Stomach (tissue), 19 donors: ENCODE measurements at places on chromosomes 1 and 21. TPM values are rescaled to one million over a fixed set of nuclear protein-coding genes. Genes with fewer than 3 reads are reported as not detected.

DNA sequence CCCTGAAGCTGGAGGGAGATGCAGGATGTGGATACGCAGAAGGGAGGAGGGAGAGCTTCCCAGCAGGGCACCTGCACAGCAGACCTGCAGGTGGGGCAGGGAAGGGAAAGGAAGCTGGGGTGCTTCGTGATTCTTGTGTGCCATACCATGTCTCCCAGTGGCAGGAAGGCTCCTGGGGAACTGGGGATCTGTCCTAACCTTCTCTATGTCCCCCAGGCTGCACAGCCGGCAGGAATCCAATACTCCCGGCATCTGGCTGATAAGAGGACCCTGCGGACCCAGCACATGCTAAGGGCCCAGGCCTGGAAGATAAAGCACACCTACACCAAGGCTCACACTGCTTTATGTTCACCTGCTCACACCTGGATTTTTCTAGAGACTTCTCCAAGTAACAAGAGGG lies 79.4 kb downstream of the ITPKB start:
- peaks cover 100% of the 10 kb centered on the region for H3K4me1 ChIP-seq
- no peak overlapping the region for H3K4me3 ChIP-seq
- H3K27me3 ChIP-seq: no peaks in the 10 kb centered on the region

DNA sequence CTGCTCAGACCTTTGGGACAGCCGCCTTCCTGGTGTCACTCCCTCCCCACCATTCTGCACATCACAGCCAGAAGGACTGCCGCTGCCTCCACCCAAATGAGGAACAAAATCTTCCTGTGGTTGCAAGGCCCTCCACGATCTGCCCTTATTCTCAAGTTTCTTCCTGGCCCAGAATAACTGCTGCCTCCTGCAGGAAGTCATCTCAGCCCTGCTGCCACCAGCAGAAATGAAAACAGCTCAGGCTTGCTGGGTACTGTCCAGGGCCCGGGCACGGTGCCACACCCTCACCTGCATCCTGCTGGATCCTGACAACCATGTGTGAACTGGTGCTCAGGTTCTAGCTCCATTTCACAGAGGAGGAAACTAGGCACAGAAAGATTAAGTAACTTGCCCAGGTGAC lies 2.8 kb downstream of the CLDN19 start:
- DNase-seq: no peak
- no peaks in the 10 kb centered on the region for H3K36me3 ChIP-seq
- H3K27me3 ChIP-seq: no peaks in the 10 kb centered on the region
- H3K27ac ChIP-seq: no peak overlapping the region

The OR13G1 gene
- total RNA-seq: not detected

DNA sequence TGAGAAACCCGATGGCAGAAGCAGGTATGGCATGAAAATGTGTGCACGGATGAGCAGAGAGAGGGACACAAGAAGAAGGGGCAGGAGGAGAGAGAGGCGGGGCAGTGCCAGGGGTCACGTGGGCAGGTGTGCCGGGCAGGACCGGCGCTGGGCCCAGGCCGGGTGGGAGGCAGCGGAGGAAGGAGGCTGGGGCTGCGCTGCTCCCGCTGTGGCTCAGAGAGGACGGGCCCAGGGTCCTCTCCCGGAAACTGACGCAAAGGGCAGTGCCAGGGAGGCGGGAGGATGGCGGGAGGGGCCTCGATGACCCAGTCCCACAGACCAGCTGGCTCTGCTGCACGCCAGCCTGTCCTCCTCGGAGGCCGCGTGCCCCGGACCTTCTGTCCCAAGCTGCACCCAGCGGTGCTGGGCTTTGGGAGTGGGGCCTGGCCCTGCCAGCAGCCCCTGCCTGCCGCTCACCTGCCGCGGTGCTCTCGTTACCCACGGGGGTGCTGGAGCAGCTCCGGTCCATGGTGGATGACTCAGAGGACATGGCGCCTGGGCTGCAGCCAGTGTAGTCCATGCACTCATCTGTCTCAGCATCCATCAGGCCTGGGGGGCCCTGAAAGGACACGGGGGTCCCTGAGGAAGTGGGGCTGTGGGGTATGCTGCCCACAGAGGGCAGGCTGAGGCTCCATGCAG lies 153.9 kb downstream of the CASZ1 start:
- H3K4me3 ChIP-seq: no peak overlapping the region
- no peak for DNase-seq
- H3K27ac ChIP-seq: peak overlapping the region; percentile 59
- peaks cover 42% of the 10 kb centered on the region for H3K4me1 ChIP-seq

- H3K4me3 ChIP-seq: no peak overlapping the region
- H3K27ac ChIP-seq: no peak overlapping the region
- peaks cover 75% of the 10 kb centered on the region for H3K36me3 ChIP-seq
These were observed 5.9 kb upstream of the PER3 start for GRCh38 chr1:7778133-7778628.

- H3K4me3 ChIP-seq: no peak overlapping the region
- DNase-seq: no peak
- H3K27me3 ChIP-seq: no peaks in the 10 kb centered on the region
- H3K27ac ChIP-seq: peak overlapping the region; percentile 71
These were observed 26.6 kb downstream of the PROK1 start for GRCh38 chr1:110477445-110477957.

The PAX7 gene
- not detected for total RNA-seq

DNA sequence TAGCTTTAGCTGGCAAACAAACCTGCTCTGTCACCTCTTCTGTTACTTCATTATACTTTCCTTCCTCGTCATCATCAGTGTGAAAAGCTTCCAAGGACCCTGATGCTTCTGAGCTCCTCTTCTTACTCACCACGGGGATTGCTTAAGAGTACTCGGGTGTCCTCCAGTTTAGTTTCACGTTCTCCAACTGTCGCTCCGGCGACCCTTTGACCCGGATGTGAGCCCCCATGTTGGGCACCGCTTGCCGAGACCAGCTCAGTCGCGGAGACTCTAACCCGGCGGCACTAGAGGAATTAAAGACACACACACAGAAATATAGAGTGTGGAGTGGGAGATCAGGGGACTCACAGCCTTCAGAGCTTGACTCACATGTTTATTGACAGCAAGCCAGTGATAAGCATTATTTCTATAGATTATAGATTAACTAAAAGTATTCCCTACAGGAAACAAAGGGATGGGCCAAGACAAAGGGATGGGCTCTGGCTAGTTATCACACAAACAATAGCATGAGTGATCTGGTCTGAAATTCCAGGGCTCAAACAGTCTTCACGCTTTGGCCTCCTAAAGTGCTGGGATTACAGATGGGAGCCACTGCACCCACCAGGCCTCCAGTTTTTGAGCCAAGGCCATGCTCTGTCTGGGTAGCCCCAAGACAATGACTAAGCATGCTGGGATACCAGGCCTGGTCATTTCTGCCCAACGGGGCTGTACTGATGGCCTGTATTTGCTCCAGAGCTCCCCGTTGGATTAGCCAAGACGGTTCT lies 30.1 kb upstream of the ENO1 start:
- H3K4me1 ChIP-seq: peaks cover 10% of the 10 kb centered on the region
- H3K27ac ChIP-seq: no peak overlapping the region
- no peaks in the 10 kb centered on the region for H3K27me3 ChIP-seq
- DNase-seq: no peak
- H3K4me3 ChIP-seq: no peak overlapping the region
- H3K36me3 ChIP-seq: no peaks in the 10 kb centered on the region

GRCh38 chr1:21118167-21118566 lies 58.5 kb downstream of the EIF4G3 start:
- H3K4me3 ChIP-seq: no peak overlapping the region
- H3K27ac ChIP-seq: no peak overlapping the region
- H3K36me3 ChIP-seq: no peaks in the 10 kb centered on the region

DNA sequence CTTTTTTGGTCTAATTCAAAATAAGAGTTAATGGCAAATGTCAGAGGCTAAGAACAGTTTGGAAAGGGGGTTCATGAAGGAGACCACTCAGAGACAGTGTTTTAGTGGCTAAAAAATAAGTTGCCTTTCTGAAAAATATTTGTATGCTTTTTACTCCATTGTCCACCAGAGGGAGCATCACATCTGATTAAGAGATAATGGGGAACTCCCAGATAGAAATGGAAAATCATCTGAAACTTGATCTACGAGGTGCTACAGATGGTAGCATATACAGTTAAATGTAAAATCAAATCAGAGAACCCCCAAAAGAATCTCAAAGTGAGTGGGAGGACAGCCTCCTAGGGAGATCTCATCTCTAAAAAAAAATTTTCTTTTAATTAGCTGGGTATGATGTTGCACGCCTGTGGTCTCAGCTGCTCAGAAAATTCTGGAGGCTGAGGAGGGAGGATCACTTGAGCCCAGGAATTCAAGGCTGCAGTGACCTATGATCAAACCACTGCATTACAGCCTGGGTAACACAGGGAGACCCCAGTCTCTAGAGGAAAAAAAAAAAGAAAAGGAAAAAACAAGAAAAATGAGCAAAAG lies 9.7 kb downstream of the SMYD3 start:
- no peak overlapping the region for H3K4me3 ChIP-seq
- H3K36me3 ChIP-seq: no peaks in the 10 kb centered on the region
- H3K4me1 ChIP-seq: peaks cover 1% of the 10 kb centered on the region
- no peak overlapping the region for H3K27ac ChIP-seq
- no peak for DNase-seq

The CLDN8 gene
- 4.1 TPM for total RNA-seq

GRCh38 chr1:86387916-86388627 lies 8.1 kb downstream of the ODF2L start:
- H3K4me3 ChIP-seq: no peak overlapping the region
- no peak for DNase-seq
- no peak overlapping the region for H3K27ac ChIP-seq
- no peaks in the 10 kb centered on the region for H3K4me1 ChIP-seq
